AG04449 (cell line): ENCODE measurements at places on chromosomes 2 and 18.

- no peak for DNase-seq
These were observed 23.6 kb upstream of the RBM44 start for GRCh38 chr2:237774811-237775553.

GRCh38 chr2:173612354-173612753, 257.7 kb downstream of the CDCA7 start:
- DNase-seq = no peak

DNA sequence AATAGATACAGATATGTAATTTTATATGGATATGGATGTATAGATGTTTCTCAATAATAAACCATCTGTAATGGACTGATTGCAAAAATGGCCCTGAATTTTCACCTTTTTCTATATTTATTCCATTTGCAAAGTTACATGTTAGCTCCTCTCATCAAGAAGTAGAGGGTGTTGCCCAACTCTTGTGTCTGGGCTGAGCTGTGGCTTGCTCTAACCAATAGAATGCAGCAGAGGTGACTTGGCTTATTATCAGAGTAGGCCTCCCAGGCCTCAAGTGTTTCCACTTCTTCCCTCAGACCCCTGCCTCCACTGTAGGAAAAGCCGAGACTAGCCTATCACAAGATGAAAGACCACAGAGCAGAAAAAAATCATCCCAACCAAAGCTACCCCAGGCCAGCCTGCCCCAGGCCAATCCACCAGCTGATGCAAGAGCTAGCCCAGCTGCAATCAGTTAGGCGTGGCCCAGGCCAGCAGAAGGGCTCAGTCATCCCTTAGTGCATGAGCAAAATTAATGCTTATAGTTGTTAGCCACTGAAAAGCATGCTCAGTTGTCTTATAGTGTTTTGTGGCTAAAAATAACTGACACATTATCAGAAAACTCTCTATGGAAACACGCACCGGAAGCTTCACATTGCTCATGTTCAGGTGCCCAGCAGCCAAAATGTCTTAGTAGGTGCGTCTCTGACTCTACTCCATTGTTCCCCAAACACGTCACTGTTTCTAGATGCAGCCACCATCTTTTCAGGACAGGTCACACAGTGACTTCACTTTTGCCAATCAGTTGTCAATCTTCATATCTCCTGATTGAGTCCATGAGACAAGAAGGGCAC, 464.0 kb downstream of the FBXO15 start:
- no peak for DNase-seq

DNA sequence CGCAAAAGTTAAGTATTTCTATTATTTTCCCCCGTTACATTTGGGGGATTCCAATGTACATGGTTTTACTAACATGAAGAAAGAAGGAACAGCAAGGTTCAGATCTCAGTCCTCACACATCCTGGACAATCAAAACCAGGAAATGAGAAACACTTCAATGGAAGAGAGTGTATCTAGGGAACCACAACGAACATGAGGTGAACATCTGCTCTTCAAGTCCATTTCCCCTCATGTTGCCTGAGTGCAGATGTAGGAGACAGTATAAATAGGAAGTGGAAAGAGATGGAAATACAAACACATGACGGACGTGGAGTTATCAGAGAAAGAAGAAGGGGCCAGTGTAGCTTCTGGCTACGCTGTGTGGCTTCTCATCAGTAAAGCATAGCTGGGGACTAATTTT, 52.6 kb downstream of the CHN1 start:
- DNase-seq = no peak

DNA sequence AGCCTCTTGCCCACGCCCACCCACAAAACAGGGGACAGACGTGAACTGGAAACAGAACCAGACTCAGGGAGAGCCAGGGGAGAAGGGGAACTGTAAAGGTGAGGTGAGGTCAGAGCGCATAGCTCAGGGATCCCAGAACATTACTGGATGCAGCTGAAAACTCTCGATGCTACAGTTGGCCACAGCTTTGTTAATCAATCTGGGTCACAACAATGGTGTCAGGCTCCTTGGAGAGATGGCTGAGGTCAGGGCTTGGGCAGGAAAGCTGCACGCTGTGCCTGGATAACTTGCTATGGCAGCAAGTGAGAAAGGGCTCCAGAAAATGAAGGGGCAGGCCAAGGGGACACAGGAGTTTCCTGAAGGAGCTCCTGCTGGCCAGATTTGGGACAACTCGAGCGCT, 263.3 kb downstream of the TFCP2L1 start:
- DNase-seq = no peak

DNA sequence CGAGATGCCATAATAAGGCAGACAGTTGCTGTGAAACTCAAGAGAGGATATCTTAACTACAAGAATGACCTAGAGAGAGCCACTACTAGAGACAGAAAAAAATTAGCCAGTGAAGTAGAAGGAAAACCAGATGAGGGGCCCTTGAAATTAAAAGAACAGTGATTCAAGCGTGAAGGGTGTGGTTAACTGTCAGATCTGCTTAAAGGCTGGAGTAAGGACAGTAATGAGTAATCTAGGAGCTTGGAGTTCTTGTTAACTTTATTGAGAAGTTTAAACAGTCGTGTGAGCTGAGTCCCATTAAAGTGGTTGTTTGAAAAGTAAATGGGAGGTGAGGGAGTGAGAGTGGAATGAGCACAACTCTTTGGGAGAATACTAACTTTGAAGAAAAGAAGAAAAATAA, 21.3 kb downstream of the PIGN start:
- no peak for DNase-seq

GRCh38 chr2:232525791-232526371, at the start of gene CHRND:
Gene CHRND (plus strand): TSS chr2:232526160. CDS start chr2:232526216, 56 bp downstream.
- no peak for DNase-seq

DNA sequence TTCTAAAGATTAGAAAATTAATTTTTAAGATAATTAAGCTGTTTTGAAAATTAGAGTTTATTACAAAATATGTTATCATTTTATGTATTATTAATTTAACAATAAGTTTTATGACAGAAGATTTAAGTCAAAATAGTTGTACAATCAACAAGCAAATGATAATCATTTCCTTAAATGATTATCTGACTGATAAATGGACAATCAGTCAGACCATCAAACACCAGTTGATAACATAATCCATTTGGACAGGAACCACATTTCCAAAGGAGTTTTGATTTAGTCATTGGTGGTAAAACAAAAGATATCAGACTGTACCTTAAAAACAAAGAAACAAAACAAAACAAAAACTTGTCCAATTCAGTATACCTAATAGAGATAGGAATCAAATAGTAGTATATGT, 1.9 kb downstream of the TFPI start:
- no peak for DNase-seq

DNA sequence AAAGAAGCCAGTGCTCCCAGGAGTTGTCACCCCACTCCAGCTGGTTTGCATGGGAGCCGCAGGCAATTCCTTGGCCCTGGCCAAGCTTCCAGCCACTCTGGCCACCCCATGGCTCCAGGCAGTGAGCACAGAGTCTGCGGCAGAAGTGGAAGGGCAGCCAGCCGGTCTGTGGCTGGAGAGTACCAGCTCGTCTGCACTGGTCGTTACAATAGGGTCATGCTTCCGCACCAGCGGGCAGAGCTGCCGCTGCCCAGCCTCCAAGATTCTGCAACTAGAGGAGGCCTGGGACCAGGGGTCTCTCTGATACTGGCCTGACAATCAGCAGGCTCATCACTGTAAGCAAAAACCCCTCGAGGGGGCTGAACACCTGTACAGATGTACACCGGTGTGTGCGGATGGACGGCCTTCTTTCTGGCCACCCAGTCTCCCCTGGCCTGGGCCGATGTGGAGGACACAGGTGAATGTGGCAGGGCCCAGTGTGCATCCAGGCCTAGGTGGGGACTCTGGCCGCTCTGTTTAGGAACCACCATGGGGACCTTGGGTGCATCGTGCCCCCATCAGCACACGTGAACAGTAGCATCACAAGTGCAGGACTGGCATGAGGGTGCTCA, 51.9 kb upstream of the ODC1 start:
- DNase-seq = no peak
